ENCODE measurements at places on chromosomes 6 and 20.

- no peak for DNase-seq
Measured at GRCh38 chr6:130742131-130742681, 85.0 kb upstream of the SMLR1 start.

DNA sequence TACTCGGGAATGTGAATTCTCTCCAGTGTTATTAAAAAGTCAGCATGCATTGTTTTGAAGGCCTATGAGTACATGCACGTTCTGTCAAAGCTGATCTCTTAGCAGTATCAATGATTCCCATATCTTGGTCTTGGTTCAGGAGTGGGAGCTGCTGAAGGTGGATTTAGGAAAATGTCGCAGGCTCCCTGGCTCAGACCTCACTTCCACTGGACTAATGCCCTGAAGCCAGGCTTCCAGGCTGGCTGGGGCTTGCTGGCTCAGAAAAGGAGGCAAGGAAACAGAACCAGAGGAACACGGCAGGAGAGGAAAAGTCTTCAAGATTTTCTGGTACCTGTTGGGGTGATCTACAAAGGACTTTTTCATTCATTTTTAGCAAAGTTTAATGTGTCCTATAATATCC is 81.6 kb downstream of the OLIG3 start:
- no peak for DNase-seq

GRCh38 chr6:50850223-50851048 is 31.8 kb downstream of the TFAP2B start:
- no peak for DNase-seq

DNA sequence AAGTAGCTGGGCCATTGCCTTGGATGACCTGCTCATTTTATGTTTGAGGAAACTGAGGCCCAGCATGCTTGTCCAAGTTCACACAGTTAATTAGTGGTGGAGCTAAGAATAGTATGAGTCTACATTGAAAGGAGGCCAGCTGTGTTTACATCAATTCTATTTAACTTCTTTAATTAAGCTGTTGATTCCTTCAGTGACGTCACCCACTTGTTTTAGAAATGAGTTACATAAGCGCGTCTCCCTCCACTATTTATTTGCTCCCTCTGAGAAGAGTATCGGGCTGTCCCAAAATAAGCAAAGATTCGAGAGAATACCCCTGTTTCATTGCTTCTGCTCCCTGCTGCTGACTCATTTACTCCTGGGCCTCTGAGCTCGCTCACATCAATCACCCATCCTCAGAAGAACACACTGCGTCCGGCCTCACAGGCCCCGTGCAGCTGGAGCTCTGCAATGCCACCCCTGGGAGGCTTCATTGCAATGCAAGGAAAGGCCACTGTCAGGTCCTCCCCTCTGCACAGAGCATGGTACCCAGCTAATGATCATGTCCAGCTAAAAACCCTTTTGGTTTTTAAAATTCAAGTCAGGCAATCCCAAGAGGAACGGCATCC is 74.8 kb upstream of the BMP2 start:
- DNase-seq = no peak

DNA sequence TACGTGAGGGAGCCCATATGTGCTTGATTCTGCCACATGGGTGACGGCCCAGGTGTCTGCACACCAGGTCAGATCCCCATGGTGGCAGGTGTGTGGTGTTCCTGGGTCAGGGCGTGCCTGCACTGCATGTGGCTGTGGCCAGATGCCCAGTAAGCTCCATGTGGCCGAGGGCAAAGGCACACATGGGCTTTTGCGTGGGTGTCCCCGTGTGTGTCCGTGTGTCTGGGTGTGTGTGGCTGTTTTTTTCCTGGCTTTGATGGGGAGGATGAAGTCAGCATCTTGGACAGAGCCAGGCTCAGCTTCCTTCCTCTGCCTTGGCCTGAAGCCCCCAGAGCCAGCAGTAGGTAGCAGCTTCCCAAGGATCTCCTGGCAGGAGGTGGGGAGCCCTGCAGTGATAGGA is 1.5 kb upstream of the TNXB start:
- DNase-seq = no peak

DNA sequence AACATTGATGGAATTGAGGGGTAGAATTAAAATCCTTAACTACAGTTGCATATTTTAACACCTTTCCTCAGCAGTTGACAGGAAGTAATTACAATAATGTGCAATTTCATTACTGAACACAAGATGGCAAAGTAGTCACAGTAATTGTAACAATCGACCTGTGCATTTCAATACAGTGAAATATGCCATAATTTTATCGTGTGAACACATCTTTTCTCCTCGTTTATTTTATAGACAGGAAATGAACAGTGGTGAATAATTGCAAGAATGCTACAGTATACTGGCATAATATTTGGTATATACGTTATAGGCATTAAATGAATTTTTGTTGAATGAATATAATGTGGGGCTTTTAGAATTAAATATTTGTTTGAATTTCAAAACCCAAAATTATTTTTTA is 25.0 kb downstream of the CYB5R4 start:
- DNase-seq = peak; percentile 64
